ENCODE measurements at places on chromosomes 7 and 10.
A peak's percentile ranks its signal among the peaks of the same experiment; 100 is the strongest.

DNA sequence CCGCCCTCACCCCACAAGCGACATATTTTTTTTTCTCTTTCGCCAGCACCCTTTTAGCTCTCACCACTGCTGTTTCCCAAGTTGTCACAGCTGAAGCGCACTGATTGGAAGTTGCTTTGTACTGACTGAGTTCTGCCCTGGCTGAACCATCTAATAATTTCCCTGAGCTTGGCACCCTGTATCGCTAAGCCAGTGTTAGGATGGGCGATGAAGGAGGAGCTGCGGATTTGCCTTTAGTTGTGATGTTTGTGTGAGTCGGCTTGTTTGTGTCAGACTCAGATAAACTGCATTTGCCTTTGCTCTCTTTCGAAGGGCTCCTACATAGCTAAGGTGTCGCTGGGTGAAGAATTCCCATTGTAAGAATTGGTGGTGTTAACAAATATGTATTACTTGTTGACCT is 1.3 kb upstream of the ATXN7L1 start:
- no peak for DNase-seq

GRCh38 chr7:102081244-102081627 is 205.4 kb upstream of the SH2B2 start:
- DNase-seq: no peak

- peak; percentile 75 for DNase-seq
These were observed 19.7 kb upstream of the CCSER2 start for GRCh38 chr10:84308481-84309304.

DNA sequence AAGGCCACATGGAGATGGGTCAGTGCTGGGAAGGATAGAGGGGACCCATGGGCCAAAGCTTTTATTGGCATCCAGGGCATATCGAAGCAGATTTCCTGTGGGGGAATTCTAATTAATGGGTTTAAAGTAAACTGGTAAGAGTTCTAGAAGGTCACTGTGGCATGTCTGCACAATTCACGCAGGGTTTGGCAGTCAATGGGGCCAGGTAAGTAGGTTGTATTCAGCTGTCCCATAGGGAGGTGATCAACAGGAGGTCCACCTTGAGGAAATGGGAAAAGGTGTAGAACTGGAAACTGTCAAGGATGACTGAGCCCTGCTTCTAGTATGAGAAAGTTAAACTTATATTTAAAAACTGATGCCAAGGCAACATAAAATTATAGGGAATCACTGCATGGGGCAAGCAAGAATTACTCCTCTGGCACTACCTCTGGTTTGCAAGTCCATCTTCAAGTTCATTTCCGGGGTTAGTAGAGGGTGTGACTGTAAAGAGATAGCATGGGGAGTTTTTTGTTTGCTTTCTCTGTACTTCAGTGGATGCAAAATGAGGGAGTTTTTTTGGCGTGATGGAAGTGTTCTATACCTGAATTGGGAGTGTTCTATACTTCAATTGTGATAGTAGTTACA is 22.5 kb downstream of the TBC1D12 start:
- no peak for DNase-seq

DNA sequence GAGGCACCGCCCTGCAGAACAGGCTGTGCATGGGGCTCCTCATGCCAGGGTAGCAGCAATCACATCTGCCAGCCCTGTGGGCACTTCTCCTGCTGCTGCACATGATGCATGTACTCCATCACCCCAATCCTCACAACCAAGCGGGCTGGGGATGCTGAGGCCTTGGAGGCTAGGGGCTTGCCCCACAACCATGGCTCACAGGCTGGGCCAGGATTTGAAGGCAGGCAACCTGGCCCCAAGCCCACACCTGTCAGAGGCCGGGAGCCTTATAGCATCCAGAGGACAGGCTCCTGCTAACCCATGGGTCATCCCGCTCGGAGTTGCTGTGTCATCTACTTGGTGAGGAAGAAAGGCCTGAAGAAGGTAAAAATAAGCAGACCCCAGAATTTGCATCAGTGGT is 2.2 kb downstream of the POLM start:
- DNase-seq: no peak

DNA sequence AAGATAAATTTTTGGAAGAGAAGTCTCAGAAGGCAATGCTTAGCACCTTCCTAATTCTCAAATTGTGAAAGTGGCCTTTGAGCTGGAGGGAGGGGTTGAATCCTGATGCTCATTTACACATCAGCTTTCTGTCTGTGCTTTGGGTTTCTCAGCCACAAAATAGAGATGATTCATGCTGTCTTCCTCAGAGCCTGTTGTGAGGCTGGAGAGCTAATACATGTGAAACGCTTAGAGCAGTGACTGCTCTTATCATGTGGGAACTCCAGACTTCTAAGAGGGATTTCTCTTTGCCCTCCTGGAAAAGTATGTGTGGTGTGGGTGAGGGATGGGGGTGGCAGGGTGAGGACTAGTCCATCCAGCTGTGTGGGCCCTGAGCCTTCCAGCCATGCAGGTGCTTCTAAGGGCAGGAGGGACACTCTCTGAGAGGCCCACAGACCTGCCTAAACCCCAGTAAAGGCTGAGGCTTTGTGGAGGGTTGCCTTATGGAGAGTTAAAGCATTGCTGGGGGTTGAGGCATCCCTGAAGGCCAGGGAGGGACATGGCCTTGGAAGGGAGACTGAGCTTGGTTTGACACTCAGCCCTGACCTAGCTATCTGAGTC is 4.8 kb upstream of the EVX1 start:
- DNase-seq: no peak

GRCh38 chr10:72009425-72010081 is 45.4 kb downstream of the CHST3 start:
- no peak for DNase-seq

- no peak for DNase-seq
These were observed 4.2 kb upstream of the TCF7L2 start for GRCh38 chr10:112945811-112946210.

DNA sequence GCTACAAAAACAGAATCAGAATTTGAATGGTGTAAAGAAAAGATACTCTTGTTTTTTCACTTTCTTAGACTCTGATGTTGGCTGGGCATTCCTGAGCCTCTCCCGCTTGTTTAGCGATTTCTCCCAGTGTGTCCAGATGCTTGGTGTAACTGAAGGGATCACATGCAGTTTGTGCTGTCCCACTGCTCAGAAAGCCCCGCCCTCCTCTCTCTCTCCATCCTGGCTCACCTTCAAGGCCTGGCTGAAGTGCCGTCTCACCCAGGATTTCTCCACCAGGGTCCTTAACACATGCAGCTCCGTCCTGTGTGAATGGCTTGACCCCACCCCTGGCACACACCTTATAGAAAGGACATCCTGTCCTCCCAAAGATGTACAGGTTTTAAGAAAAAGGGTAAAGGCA is 437.1 kb downstream of the LRMDA start:
- no peak for DNase-seq

DNA sequence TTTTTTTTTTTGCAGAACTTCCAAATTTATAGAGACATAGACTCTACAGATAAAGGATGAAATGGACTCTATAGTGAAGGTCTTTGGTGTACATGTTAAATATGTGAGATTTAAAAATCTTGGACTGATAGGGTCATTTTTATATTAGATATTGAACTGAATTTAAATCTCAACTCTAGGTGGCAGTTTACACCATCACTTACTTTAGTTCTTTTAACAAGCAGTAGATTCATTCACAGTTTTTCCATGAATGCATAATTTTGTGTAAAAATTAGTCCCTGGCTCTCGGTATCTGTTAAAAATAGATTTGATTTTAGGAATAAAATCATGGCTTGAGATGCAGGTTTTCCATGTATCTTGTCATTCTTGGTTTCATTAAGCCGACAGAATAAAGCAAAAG is 31.1 kb upstream of the SNX13 start:
- no peak for DNase-seq

- no peak for DNase-seq
These were observed 10.7 kb downstream of the ARMH3 start for GRCh38 chr10:102045292-102045691.

GRCh38 chr10:4651404-4652037 is 174.5 kb upstream of the AKR1E2 start:
- peak; percentile 16 for DNase-seq

DNA sequence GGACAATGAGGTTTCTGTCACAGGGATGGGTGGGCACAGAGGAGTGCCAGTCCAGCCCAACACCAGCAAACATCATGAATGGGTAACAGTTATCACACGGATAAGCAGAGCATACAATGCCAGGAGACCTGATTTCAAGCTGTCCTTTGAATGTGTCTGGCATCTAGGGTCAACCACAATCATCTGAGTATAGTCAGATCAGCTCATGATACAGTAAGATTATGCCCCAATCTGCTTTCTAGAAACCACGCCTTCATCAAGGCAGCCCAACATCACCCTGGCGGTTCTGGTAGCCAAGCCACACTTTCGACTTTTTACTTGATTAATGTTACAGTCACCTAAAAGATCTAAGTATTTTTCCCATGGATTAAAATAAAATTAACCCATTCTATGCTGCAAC is 10.5 kb downstream of the FAM171A1 start:
- DNase-seq: no peak
